Glutamatergic neuron (in vitro differentiated cells): ENCODE measurements at places on chromosomes 11 and 22. TPM values are rescaled to one million over a fixed set of nuclear protein-coding genes. Genes with fewer than 3 reads are reported as not detected.
A peak's percentile ranks its signal among the peaks of the same experiment; 100 is the strongest.

- DNase-seq, result no peak
These were observed 122.2 kb downstream of the ARL14EP start for GRCh38 chr11:30445056-30445455.

The MYBPC3 gene
- not detected for total RNA-seq

DNA sequence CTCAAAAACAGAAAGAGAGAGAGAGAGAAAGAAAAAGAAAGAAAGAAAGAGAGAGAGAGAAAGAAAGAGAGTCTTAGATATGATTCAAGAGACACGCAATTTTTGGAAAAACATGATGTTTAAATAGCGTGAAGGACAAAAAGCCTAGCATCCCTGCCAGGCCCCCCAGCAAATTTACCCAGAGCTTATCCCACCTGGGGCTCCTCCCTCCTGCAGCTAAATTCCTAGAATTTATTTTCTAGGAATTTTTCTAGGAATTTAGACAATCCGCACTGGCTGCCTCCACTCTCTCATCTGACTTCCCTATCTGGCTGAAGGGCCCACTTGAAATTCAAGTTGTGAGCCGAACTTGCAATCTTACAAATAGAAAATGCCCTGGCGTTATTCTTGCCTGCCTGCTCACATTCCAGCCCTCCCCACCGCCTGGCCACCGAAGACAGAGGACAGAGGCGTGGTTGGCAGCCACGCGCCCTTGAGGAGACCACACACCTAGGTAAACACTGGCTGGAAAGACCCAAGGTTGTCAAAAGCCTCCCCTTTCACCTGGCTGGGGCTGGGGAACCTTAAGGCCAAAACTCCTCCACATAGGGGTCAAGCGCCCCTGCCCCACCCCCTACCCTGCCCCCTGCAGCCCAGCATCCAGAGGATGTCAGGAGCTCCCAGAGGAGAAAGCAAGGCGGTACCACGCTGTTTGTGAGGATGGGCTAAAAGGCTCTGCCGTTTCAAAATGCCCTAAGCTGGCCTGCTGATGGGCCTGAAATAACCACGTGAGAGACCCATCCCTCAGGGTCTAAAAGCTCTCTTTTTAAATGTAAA lies 42.2 kb downstream of the AHNAK start:
- peak; percentile 16 for DNase-seq

- DNase-seq, result no peak
These were observed 135.2 kb downstream of the MAML2 start for GRCh38 chr11:96207459-96208449.

- no peak for DNase-seq
These were observed 156.4 kb upstream of the TBCEL start for GRCh38 chr11:120867531-120867930.

- DNase-seq, result no peak
These were observed 7.8 kb downstream of the HNRNPUL2 start for GRCh38 chr11:62719302-62719978.

DNA sequence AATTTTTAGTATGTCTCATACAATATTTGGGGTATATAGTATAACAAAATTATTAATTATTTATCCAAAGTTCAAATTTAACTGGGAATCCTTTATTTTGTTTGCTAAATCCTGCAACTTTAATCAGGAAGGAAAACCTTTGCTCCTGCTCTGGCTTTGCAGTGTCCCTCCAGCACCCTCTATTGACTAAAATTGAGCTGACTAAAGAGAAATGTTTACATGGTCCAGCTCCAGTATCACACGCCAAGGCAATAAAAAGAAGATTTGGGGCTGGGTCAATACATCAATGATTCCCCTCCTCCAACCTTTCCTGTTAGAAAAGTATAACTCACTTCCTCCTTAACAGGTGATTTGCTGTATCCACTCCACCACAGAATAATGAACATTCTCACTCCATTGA lies 153.0 kb upstream of the LRRC4C start:
- no peak for DNase-seq

The LDLRAD3 gene
- 59.9 TPM for total RNA-seq

The NTM gene
- total RNA-seq, result 1.2 TPM

GRCh38 chr11:67368621-67369020 lies 4.8 kb downstream of the CLCF1 start:
- DNase-seq, result no peak

GRCh38 chr11:61694602-61694939 lies 14.4 kb downstream of the DAGLA start:
- DNase-seq, result no peak

The CCDC89 gene
- total RNA-seq, result not detected

The LIF gene
- total RNA-seq, result 0.29 TPM

GRCh38 chr22:44201665-44202064 lies 20.9 kb downstream of the PARVG start:
- DNase-seq, result peak; percentile 6

DNA sequence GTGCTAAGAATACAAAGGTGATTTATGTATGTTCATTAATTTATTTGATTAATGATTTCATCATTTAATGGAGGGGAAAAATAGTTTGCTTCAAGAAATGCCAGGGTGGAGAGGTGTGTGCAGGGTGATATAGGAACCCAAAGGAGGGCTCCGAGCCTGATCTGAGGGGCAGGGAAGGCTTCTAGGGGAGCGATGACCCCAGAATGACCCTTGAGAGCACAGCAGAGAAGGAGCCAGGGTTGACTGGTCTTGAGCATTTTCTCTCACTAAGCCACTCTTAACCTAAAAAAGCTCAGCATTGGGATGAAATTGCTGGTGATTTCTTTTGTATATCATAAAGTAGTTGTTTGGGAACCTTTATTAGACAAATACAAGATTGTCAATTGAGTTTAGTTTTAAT lies 35.1 kb downstream of the HIPK3 start:
- DNase-seq, result no peak

The SCGB1C1 gene
- total RNA-seq, result not detected

The LMNTD2 gene
- 2.3 TPM for total RNA-seq

GRCh38 chr11:128796270-128796669 lies 70.8 kb downstream of the KCNJ1 start:
- DNase-seq, result no peak

The KIF18A gene
- total RNA-seq, result 2.6 TPM

The CASP5 gene
- not detected for total RNA-seq

DNA sequence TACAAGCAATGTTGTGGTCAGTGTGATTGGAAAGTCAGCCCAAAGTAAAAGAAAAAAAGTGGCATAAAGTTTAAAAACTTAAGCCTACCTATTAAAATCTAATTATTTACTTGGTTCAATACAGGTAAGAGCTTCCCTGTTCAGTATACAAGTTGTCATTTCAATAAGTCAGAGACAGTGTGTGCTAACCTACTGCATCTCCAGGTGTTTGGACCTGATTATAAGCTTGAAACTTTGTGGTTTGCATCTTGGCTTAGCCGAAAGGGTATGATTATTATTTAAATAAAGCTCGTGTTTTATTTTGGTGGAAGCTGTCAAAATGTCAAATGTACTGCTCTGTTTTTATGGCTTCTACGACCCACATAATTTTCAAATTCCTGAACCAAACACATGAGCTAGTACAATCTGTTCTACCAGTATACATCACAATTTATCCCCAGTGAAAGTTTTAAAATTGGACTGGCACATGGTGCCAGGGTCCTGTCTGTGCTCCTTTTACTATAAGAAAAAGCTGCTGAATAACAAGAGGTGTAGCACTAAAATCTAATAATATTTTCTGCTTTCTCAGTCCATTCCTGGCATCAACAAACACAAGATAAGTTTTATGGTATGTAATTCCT lies 103.9 kb upstream of the ANO3 start:
- no peak for DNase-seq

DNA sequence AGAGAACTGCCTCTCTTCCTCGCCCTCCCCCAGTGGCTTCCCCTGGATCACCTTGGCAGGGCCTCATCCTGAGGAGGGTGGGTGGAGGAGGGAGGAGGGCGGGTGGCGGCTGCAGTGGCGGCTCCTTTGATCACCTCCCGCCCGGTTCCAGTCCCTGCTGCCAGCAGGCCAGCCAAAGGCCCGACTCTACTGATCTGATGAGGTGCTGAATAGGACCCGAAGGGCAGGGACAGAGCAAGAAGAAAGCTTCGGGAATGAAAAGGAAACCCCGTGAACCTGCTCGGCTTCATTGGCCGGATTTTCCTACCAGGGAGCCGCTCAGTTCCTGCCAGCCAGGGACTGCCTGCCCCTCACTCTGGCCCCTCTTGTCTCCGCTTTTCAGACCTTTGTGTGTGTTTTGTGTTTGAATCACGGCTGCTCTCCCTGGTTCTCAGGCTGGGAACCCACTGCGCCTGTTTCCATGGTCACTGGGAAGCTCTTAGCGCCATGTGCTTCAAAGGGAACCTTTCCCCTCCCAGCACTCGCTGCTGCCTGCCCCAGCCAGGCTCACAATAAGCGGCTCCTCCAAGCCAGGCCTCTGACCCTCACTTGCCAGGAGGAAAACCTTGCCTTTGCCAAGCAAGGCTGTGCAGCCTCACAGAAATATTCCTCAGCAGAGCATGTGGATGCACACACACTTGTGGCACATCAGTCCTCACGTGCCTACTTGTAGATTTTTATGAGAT lies 56.8 kb downstream of the C22orf31 start:
- peak; percentile 55 for DNase-seq

The ACCS gene
- total RNA-seq, result 45.1 TPM

DNA sequence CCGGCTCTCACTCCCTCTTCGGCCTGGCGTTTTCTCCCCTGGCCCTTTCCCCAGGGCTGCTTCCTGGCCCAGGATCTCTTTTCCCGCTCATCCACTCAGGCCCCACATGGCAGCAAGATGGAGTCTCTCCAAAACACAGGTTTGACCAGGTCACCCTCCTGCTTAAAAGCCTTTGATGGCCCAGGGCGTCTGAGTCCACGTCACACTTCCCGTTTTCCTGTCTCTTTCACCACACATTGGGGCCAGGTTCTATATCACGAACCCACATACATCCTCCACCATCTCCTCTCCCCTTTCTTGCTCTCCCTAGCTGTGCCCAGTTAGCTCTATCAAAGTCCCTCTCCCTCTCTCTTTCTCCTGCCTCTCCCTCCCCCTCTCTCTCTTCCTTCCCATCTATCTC lies 7.8 kb upstream of the LRRC32 start:
- no peak for DNase-seq

The RCOR2 gene
- 286 TPM for total RNA-seq

The HBB gene
- total RNA-seq, result not detected

DNA sequence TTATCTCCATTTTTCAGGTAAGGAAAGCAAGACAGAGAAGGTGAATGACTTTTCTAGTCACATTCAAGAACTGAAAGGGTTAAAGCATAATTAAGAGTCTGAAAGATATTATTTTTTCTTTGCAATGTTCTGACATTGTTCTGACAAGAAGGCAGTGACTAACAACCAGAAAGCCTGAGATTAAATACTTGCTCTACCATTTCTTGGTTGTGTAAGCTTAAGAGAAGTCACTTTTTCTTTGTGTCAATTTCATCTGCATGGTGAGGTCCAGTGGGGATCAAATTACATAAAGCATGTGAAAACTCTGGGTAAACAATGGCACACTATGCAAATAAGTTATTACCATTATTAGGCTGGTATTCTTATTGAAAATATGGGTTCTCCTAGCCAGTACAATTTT lies 73.7 kb downstream of the PHF21A start:
- DNase-seq, result no peak
